ENCODE measurements at places on chromosomes 11 and 22.
A peak's percentile ranks its signal among the peaks of the same experiment; 100 is the strongest.

GRCh38 chr11:28105869-28106268 is 2.1 kb downstream of the KIF18A start:
- DNase-seq, result no peak

GRCh38 chr22:50564289-50564688 is 1.6 kb upstream of the SYCE3 start:
- no peak for DNase-seq

GRCh38 chr11:62391642-62392425 is 27.0 kb upstream of the SCGB1A1 start:
- DNase-seq, result no peak

DNA sequence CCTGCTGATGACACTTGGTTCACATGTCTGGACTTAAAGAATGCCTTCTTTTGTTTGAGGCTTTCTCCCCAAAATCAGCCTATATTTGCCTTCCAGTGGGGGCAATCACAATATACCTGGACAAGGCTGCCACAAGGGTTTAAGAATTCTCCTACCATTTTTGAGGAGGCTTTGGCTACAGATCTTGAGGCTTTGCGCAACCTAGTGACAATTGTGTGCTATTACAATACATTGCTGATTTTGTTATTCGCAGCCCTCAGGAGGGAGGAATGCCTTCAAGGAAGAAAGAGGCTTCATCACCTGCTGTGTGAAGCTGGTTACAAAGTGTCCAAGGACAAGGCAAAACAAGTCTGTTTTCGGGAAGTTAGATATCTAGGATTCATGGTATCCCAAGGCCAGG is 50.8 kb upstream of the OR4C15 start:
- no peak for DNase-seq

DNA sequence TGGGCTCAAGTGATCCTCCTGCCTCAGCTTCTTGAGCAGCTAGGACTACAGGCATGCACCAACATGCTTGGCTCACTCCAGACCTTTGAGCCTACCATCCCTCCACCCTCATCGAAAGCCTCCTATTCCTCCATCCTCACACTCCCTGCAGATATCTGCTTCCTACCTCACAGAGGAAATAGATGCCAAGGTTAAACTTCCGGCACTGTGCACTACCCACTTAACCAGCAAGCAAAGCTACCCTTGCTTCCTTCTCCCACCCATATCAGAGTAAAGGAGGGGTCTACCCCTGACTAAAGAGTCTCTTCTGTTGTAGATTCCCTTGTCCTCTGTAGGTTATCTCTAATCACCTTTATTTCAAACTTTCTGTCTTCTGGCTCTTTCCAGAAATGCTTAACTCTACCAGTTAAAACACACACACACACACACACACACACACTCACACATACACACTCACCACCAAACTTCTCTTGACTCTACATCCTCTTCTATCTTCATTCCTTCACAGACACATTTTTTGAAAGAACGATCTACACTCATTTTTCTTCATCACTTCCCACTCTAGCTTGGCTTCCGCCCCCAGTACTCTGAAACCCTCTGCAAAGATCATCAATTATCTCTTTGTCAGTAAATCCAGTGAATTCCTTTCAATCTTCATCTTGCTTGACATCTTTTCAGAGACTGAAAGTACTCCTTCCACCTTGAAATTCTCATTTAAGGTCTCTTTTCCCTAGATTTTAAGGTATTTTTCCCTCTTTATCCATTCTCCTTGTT is 10.9 kb upstream of the SIK2 start:
- DNase-seq, result no peak

DNA sequence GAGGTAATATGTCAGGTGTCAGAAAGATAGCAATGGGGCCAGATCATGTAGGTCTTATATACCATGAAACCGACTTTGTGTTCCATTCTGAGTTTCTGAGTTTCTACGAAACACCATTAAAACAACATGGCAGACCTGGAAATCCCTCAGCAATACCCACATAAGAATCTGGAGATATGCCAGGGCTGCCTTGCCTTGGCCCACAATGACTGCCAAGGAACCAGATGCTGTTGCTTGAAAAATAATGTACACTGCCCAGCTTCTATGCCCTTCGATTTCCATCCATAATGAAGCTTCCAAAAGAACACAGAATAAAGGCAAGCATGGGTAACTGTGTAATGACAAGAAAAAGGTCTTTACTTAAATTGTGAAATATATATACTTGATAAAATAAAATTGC is 277.4 kb downstream of the SOX6 start:
- DNase-seq, result no peak

DNA sequence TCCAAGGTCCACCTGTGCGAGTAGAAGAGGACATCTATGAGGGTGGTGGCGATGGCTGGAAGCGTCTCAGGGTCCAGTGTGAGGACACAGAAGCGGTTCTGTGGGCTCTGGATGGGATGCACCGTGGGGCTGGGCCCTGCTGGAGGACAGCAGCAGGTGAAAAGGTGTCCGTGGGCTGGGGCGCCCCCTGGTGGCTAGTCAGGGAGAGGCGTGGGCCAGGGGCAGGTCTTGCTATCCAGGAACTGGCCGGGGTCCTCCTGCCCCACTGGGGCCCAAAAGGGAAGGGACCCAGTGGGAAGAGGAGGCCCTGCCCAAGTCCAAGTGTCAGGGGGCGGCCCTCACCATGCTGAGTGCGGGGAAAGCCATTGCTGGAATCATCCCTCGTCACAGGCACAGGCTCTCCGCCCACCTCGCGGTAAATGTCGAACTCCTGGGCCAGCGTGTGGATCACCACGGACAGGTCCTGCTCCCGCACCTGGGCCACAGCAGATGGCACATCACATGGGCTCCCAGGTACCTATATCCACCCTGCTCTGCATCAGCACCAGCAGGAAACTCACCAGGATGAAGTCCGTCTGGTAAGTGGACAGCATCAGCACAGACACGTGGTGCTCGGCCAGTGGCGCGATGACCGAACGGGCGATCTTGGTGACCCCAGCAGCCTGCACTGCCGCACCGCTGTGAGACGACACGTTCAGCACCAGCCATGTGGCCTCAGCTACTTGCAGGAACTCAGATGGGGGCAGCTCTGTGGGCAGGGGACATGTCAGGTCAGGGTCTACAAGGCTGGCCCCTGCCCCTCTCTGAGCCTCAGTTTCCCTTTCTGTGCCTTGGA is 2.3 kb downstream of the CASTOR1 start:
- DNase-seq, result peak; percentile 72

DNA sequence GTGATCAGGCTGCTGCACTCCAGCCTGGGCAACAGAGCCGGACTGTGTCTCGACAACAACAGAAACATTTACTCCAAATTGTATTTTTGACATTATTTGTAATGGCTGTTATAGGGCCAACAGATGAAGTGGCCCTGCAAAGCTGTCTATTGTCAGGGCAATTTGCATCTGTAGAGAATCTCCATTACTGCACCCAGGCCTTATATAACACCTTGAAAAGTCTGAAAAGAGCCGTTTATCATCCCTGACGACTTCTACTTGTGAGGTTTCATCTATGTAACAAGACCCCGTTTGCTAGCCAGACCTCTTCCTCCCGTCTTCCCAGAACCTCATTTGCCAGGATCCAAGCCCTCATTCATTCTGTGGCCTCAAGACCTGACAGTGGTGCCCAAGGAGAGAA is 9.1 kb upstream of the CTTN start:
- DNase-seq, result no peak

DNA sequence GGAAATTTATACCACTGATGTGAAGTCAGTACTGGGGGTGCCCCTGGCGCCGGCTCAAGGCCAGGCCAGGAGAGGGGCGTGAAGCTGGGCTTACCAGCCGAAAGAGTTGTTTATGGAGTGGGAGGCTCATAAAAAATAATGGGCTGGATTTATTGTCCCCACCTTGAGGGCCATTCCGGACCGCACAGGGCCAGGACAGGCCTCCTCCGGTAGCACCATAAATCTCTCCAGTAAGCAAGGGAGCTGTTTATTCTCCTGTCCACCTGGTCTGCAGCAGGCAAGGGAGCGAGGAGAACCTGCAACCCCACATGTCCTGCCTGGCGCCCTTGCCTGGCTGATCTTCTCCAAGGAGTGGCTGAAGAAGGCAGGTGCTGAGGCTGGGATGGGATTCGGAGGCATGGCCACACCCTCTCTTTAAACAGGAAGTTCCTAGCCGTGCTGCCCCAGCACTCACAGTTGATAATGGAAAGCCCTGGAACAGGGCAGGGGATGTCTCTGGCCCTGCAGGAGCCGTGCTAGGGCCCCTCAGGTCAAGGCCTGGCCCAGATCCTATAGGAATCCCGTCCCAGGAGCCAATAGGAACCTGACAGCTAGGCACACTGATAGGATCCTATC is 65.1 kb downstream of the SCUBE1 start:
- no peak for DNase-seq
